ENCODE measurements at places on chromosomes 5 and 9. TPM values are rescaled to one million over a fixed set of nuclear protein-coding genes. Genes with fewer than 3 reads are reported as not detected.

The MROH2B gene
- not detected for total RNA-seq

The AQP7 gene
- total RNA-seq, result not detected

The BOD1 gene
- total RNA-seq, result 28.7 TPM

The SLC34A3 gene
- total RNA-seq, result not detected

The CTNND2 gene
- not detected for total RNA-seq

The ZFP2 gene
- 0.69 TPM for total RNA-seq

The IL7R gene
- total RNA-seq, result 142 TPM

The LCN9 gene
- not detected for total RNA-seq

DNA sequence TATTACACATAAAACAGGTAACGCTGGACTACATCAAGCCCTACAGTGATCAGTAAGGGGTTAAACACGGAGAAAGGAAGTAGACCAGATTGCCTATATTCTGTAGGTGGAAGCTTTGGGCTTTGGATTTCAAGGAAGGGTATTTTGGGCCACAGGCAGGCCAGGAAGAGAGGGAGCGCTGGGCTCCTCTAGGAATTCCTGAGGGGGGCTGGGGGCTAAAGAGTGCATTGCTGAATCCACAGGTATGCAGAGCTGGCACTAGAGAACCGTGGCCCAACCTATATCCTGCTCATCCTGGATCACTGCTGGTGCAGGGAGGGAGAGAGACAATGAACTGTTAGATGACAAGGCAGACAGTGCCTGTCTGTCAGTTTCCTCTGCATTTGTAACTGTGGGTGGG, 367.1 kb downstream of the CSNK1G3 start:
- no peaks in the 10 kb centered on the region for H3K4me1 ChIP-seq
- H3K27me3 ChIP-seq, result no peaks in the 10 kb centered on the region
- DNase-seq, result no peak
- no peak overlapping the region for H3K4me3 ChIP-seq

DNA sequence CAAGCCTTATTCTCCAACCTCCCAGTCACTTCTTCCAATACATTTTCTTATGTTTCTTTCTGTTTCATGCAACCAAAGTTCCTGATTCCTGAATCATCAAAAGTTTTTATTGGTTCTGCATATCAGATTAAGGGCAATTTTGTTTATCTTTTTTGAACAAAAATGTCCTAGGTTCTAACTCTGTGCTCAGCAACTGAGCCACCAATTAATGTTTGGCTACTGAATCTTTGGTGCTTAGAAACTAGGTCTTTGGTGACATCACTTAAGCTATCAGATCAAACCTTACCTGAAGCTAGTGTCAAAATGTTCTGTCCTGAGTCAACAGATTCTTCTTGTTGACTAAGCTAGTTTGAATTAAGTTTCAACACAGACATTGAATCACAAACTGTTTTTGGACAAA, 56.1 kb downstream of the FGF18 start:
- no peak for DNase-seq
- no peak overlapping the region for H3K27ac ChIP-seq
- H3K4me3 ChIP-seq, result no peak overlapping the region
- H3K4me1 ChIP-seq, result peaks cover 6% of the 10 kb centered on the region
- no peaks in the 10 kb centered on the region for H3K36me3 ChIP-seq

GRCh38 chr9:7008411-7008810, 250.6 kb downstream of the KDM4C start:
- no peak overlapping the region for H3K27ac ChIP-seq
- H3K36me3 ChIP-seq, result peaks cover 47% of the 10 kb centered on the region
- no peaks in the 10 kb centered on the region for H3K27me3 ChIP-seq
- H3K4me3 ChIP-seq, result no peak overlapping the region
- H3K4me1 ChIP-seq, result peaks cover 17% of the 10 kb centered on the region

- H3K4me1 ChIP-seq, result peaks cover 5% of the 10 kb centered on the region
- no peaks in the 10 kb centered on the region for H3K36me3 ChIP-seq
- H3K27me3 ChIP-seq, result peaks cover 1% of the 10 kb centered on the region
- H3K4me3 ChIP-seq, result no peak overlapping the region
- DNase-seq, result no peak
These were observed 60.4 kb downstream of the RORB start for GRCh38 chr9:74557571-74557970.

- no peak for DNase-seq
- H3K4me3 ChIP-seq, result no peak overlapping the region
- H3K36me3 ChIP-seq, result no peaks in the 10 kb centered on the region
- no peaks in the 10 kb centered on the region for H3K4me1 ChIP-seq
- H3K27ac ChIP-seq, result no peak overlapping the region
These were observed 87.7 kb downstream of the VCAN start for GRCh38 chr5:83559118-83559785.

- peaks cover 9% of the 10 kb centered on the region for H3K27me3 ChIP-seq
- no peak overlapping the region for H3K27ac ChIP-seq
- no peak overlapping the region for H3K4me3 ChIP-seq
- H3K4me1 ChIP-seq, result no peaks in the 10 kb centered on the region
- H3K36me3 ChIP-seq, result no peaks in the 10 kb centered on the region
- no peak for DNase-seq
These were observed 50.6 kb downstream of the ALDH1A1 start for GRCh38 chr9:72902268-72902667.

- no peaks in the 10 kb centered on the region for H3K4me1 ChIP-seq
- H3K27me3 ChIP-seq, result no peaks in the 10 kb centered on the region
- H3K36me3 ChIP-seq, result no peaks in the 10 kb centered on the region
- no peak overlapping the region for H3K27ac ChIP-seq
- H3K4me3 ChIP-seq, result no peak overlapping the region
These were observed 82.6 kb upstream of the ADAMTS19 start for GRCh38 chr5:129377504-129377903.

DNA sequence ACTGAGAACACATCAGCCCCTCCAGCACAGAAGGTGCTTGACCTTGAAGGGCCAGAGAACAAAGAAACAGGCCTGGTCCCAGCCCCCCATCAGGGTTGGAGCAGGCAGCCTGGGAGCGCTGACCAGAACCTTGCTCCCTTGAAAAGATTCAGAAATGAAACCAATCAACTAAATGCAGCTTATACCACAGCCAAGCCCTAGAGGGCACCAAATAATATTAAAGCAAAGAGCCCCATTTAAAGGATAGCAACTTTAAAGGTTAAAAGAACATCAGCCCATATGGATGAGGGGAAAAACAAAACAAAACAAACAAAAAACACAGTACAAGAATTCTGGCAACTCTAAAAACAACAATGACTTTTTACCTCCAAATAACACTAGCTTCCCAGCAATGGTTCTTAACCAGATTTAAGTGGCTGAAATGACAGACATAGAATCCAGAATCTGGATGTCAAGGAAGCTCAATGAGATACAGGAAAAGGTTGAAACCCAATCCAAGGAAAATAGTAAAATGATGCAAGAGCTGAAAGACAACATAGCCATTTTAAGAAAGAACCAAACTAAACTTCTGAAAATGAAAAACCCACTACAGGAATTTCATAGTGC, 471.9 kb downstream of the MTRR start:
- H3K4me1 ChIP-seq, result no peaks in the 10 kb centered on the region
- DNase-seq, result no peak
- H3K27me3 ChIP-seq, result no peaks in the 10 kb centered on the region
- H3K36me3 ChIP-seq, result no peaks in the 10 kb centered on the region
- no peak overlapping the region for H3K27ac ChIP-seq

DNA sequence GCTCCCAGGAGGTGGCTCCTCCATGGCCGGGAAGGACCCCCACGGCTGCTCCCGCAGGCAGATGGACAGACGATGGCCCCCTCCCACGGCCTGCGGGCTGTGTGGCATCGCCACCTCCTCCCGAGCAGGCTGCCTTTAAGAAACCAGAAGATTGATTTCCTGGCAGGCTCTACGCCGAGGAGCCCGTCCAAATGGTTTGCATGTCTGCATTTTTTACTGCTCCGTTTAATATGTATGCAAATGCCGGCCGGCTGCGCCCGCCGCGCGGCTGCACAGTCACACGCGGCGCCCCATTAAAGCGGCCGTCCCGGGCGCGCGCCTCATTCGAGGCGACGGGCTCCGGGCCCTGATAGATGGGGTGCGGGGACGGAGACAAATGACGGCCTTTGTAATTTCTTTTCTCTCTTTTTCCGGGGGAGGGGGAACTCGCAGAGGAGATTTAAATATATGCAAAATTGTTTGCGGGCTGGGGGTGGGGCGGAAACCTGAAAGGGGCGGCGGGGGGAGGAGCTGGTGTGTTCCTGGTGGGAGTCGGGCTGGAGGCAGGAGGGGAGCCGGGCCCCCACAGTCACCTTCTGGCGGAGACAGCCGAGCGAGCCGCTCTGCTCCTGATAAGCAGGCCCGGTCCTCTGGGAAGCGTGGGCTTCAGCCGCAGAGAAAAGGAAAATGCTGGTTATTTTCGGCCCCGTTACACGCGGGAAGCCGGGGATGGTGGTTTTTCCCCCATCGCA, 158.7 kb upstream of the IER5L start:
- H3K4me3 ChIP-seq, result peak overlapping the region; percentile 65
- H3K27ac ChIP-seq, result peak overlapping the region; percentile 56
- DNase-seq, result peak; percentile 60
- H3K4me1 ChIP-seq, result peaks cover 28% of the 10 kb centered on the region

DNA sequence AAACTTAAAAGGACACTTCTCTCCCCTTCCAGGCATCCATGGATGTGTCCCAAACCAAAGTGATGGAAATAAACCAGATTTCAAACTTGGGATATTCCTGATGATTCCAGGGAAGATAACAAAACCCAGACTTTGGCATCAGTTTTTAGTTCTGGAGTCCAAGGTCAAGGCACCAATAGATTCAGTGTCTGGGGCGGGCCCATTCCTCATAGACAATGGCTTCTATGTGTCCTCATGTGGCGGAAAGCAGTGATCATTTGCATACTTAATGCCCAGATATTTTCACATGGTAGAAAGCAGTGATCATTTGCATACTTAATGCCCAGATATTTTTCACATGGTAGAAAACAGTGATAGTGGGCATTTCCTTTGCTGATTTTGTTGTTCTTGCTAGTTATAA, 151.4 kb upstream of the DAP start:
- peaks cover 7% of the 10 kb centered on the region for H3K27me3 ChIP-seq
- DNase-seq, result no peak
- H3K27ac ChIP-seq, result no peak overlapping the region
- H3K36me3 ChIP-seq, result no peaks in the 10 kb centered on the region

DNA sequence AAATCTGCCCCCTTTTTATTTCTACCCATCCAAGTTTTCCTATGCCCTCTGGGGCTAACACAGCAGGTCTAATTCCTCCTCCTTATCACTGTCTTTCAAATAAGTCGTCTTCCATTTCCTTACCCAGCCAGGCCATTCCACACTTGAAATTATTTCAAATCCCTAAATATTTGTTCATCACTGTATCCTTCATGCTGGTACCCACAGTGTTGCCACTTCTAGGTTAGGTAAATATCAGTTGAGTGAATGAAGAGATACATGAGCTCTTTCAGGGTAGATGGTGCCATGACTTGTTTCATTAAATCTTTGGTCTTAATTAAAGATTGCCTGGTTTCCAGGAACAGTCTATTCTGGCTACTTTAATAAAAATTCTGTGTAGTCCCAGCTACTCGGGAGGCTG, 35.6 kb upstream of the ADRA1B start:
- H3K36me3 ChIP-seq, result no peaks in the 10 kb centered on the region
- H3K27ac ChIP-seq, result no peak overlapping the region
- no peak for DNase-seq
- H3K4me3 ChIP-seq, result no peak overlapping the region

GRCh38 chr9:115548609-115549260, 430.8 kb upstream of the TNC start:
- peaks cover 5% of the 10 kb centered on the region for H3K27me3 ChIP-seq
- no peak for DNase-seq
- H3K36me3 ChIP-seq, result no peaks in the 10 kb centered on the region

- DNase-seq, result no peak
- H3K27ac ChIP-seq, result no peak overlapping the region
- no peaks in the 10 kb centered on the region for H3K27me3 ChIP-seq
These were observed 167.1 kb upstream of the GNA14 start for GRCh38 chr9:77815260-77815659.

DNA sequence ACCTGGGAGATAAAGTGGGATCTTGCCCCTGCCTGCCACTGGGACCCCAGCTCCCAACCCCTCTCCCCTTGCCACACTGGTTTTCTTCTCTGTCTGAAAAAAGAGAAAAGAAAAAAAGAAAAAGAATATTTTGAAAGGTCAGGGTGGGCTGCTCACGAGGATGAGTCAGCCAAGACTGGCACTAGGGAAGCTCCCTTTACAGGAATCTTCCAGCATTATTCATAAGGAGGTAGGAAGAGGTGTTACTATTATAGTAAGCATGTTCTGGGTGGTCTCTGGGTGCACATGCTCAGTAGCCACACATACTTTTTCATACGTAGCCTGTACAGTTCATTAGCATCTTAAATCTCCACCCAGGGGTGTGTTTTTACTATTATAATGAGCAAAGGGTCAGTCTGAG, 46.8 kb upstream of the HAND1 start:
- H3K4me1 ChIP-seq, result no peaks in the 10 kb centered on the region
- no peak for DNase-seq
- peaks cover 36% of the 10 kb centered on the region for H3K27me3 ChIP-seq

DNA sequence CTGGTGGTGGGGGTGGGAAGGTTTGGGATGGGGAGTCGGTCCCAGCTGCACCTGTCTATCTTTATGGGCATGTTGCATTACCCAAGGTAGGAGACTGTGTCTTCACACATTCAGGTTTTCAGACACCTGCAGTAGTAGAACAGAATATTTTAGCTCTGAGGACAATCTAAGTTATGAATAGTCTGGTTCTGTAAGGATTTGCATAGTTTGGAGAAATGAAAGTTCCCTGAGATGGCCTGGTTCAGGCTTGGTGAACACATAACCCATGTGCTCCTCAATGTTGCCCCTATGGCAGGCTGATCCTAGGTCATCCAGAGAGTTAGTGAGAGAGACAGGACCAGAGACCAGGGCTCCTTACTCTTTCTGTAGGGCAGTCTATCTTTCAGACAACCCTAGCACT, 20.7 kb downstream of the TNFSF8 start:
- no peaks in the 10 kb centered on the region for H3K27me3 ChIP-seq
- DNase-seq, result no peak

- no peaks in the 10 kb centered on the region for H3K4me1 ChIP-seq
- peak; percentile 30 for DNase-seq
- H3K4me3 ChIP-seq, result no peak overlapping the region
- H3K27me3 ChIP-seq, result peaks cover 18% of the 10 kb centered on the region
These were observed 26.6 kb downstream of the NR5A1 start for GRCh38 chr9:124480621-124480981.

- H3K36me3 ChIP-seq, result no peaks in the 10 kb centered on the region
- H3K27me3 ChIP-seq, result no peaks in the 10 kb centered on the region
- H3K4me3 ChIP-seq, result no peak overlapping the region
These were observed 203.1 kb upstream of the PIK3R1 start for GRCh38 chr5:68012429-68012828.

DNA sequence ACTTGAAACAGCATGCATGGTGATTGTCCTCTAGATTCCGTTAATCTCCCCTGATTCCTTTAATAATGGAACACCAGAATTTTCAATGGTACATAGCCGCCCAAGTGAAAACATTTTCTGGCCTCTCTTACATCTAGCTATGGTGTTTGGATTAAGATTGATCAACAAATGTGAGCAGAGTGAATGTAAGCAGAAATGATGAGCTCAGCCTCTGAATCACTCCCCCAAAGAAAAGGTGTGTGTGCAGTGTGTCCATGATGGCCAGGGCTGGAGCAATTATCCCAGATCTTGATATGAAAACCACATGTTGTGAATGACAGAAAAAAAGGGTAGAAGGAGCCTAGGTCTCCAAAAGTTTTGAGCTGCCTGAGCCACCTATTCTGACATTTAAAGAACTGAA, 55.3 kb downstream of the OR2K2 start:
- H3K36me3 ChIP-seq, result no peaks in the 10 kb centered on the region
- no peaks in the 10 kb centered on the region for H3K4me1 ChIP-seq
- H3K27ac ChIP-seq, result no peak overlapping the region
- DNase-seq, result no peak
- H3K27me3 ChIP-seq, result peaks cover 1% of the 10 kb centered on the region

GRCh38 chr5:109825450-109825849, 135.7 kb downstream of the MAN2A1 start:
- no peak overlapping the region for H3K27ac ChIP-seq
- H3K4me3 ChIP-seq, result no peak overlapping the region
- H3K36me3 ChIP-seq, result peaks cover 42% of the 10 kb centered on the region
- H3K27me3 ChIP-seq, result no peaks in the 10 kb centered on the region
- H3K4me1 ChIP-seq, result no peaks in the 10 kb centered on the region

Measured in activated CD8-positive, alpha-beta T cell treated with anti-CD3 and anti-CD28 coated beads for 36 hours (primary cell).